ENCODE measurements at places on chromosomes 2 and 18.

DNA sequence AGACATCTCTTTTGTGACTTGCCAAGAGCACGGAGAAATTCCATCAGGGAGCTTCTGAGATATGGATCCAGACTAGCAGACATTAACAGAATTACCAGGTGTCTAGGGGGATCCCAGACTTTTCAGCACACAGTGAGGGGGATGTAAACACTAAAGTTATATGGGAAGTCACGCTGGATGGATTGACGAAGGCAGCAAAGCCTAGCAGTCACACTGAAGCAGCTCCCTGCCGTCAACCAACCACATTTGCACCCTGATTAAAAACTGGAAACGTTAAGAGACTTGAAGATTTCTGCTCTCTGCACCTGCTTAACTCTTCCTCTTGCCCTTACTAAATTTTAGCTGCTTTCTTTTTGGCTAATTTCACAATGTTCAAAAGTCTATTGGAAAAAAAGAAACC, 62.5 kb upstream of the BCL2L11 start:
- no peak for DNase-seq

DNA sequence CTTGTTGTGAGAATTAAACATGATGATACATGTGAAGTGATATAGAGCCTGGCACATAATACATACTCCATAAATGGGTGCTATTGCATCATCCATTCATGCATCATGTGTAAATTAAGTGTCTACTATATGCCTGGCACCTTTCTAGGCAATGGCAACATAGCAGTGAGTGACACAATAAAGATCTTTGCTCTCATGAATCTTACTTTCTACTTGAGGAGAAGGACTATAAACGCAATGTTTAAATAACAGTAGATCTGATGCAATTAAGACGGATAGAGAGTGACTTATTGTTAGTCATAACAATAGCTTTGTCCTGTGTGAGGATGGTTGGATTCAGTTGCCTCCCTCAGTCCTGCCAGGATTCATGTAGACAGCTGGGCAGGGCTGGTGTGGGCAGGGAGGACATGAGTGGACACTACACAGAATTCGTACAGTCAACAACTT, 88.4 kb upstream of the NPAS2 start:
- no peak for DNase-seq

GRCh38 chr2:85741833-85742455, 11.8 kb upstream of the ATOH8 start:
- DNase-seq, result no peak

DNA sequence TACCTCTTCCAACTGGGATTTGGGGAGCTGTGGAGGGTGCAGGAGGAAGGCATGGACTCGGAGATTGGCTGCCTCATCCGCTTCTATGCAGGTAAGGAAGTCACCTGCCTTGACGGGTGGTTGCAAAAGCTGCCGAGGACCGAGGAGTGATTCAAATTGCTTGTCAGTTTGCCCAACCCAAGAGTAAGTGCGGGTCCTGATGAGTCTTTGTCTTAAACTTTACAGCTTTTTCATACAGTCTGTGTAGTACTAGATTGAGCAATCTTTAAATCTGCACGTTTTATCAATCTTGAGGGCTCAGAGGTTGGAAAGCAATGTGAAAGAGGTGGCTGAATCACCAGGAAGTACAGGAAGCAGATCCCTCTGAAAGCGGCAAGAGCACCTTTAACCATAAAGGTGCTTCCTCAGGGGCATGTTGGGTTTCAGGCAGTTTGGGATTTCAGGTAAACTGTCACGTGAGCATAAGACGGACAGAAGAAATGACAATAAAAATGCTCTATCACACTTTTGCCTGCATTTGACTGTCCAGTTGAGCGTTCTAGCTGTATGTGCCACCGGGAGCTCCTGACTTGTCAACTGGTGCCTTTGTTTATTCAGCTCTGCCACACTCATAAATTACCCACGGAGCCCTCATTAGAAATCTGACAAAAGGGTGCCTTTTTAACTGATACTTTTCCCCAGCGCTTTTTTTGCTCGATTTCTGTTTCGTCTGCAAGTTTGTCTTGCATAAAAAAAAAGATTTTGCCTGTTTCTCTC, 2.0 kb downstream of the PHLPP1 start:
- peak; percentile 14 for DNase-seq

- no peak for DNase-seq
Measured at GRCh38 chr2:16813593-16813992, 148.0 kb upstream of the CYRIA start.

DNA sequence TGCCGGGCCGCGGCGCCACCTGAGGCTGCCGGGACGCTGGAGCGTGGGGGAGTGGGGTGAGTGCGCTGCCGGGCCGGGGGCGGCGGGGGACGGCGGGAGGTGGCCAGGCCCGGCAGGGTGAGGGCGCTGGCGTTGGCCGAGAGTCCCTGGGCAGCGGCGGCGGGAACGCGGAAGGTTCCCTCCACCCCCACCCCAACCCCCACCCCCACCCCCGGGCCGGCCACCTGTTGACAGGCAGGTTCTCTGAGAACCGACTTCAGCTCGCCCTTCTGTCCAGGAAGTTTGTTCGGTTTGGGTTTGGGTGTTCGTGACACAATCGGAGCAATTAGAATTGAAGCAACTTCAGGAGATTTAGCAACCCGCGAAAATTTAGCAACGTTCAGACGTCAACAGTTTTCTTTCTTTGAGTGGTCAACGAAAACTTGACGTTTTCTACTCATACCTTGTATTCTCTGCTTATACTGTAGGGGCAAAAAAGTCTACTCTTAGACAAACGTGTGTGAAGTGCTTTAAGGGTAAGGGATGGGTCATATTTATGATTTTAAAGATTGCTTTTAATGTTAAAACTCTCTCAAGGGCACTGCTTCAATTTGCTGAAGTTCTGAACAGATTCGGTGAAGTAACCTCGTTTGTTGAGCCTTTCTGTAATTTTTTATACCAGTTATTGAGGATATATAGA, 9.3 kb downstream of the OTX1 start:
- no peak for DNase-seq

- DNase-seq, result no peak
Measured at GRCh38 chr18:57426187-57426586, 9.0 kb upstream of the ONECUT2 start.

DNA sequence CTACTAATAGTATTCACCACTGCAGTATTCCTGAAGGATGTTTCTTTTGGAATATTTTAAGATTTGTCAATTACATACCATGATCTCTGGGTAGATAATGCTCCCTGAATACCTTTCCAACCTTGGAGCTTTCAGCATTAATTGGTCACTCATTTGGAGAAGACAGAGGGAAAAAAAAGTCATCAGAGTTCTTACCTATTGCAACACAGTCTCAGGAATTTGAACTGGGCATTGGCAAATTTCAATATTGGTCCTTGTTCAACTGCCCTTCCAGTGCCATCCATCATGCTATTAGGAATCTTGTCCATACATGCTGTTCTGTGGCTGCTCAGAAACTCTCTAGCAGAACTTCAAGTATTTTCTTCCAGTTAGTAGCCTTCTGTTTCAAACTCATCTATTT, 83.6 kb upstream of the KCNJ3 start:
- DNase-seq, result no peak

DNA sequence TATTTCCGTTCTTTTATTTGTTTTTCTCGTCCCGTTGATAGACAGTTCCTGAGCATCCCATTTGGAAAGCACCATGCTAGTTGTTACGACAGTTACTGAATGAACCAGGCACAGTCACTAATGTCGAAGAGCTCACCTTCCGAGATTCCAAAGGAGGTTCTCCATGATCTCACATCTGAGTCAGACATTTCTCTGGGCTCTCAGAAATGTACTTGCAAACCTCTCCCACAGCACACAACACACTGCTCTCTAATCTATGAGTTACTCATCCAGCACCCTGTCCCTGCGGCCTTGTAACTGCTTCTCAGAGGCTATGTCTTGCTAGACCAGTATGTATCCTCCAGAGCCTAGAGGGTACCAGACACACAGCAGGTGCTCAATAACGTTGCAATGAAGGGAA, 174.7 kb downstream of the DNER start:
- DNase-seq, result no peak

DNA sequence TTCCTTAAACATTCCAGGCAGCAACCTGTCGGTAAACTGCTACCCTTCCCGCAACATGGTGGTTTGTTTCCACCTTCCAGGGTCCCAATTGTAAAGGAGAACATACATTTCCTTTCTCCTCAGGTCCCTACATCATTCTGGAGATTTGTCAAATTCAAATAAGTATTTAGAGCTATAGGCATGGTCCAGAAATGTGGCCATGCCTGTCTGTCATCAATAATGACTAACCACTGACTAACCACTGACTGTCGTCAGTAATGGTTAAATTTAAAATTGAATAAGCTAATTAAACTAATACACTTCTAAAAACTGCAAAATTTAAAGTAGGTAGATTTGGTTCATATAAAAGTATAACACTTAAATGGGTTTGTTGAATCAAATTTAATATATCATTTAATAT, 984.0 kb upstream of the SLC39A10 start:
- DNase-seq, result no peak

GRCh38 chr2:12903272-12903671, 186.5 kb downstream of the TRIB2 start:
- no peak for DNase-seq

- DNase-seq, result no peak
Measured at GRCh38 chr2:209305026-209305425, 118.8 kb upstream of the MAP2 start.

DNA sequence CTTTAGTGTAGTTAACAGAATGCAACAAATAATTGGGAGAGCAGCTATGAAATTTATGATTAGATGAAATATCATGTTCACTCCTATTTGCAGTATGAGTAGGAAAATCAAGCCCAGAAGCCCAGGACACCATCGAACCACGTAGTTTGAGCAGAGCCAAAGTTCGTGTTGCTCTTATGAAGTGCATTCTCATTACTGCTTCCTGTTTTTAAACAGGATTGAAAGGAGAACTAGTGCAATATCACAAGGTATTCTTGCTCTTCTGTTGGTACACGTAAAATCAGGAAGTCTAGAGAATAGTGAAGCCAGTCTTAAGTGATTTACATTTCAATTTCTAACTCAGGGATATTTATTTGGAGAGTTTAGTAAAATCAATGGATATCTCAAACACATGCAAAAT, 21.1 kb downstream of the ARHGAP15 start:
- no peak for DNase-seq

GRCh38 chr18:31497836-31498573, at the start of gene DSG2:
Gene DSG2, plus strand, starts transcription at chr18:31498177. Its CDS starts 75 bp downstream, at chr18:31498252.
- no peak for DNase-seq

- no peak for DNase-seq
Measured at GRCh38 chr2:57126410-57126809, 920.2 kb upstream of the VRK2 start.

DNA sequence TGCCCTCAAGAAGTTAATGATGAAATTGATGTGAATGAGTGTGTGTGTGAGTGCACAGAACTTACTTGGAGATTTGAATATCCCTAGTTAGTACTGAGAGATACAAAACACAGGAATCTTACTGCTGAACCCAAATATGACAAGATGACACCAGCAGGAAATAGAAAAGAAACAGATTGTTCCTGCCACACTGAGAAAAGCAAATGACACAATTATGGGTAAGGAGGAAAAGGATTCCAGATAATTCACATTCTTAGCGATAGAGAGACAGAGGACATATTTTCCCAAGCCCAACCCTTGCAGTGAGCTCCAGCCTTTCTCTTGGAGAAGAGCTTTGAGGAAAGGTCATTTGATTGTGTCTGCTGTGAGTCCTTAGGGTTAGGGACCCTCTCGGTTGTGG, 105.7 kb upstream of the SMIM21 start:
- DNase-seq, result no peak

DNA sequence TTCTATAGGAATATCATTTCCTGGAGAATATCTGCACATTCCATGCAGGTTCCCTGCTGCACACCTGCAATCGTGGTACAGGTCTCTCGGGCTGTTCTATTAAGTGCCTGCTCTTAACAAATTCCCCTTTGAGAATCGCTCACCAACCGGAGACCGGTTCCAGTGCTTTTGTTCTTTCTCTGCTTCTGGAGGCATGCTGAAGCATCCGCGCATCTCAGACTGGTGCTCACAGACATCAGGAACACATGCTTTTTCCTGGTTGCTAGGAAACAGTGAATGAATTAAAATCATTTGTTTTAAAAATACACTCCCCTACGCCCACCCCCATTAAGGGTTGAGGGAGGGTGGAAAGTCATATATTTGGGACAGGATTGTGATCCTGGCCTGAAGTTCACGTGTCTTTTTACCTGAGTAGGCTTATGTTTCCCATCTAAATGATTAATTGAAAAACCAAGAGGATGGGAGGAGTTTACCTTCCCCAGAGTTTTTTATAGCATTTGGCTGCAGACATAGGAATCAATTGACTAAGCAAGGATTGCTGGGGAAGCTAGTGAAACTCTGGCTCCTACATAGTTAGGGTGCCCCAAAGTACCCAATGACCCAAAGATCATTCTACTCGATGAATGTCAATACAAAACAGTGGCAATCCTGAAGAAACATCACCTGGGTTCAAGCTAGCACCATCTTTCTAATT, at the start of gene C2orf80:
Gene C2orf80 (minus strand): TSS at position 221 of the 694 bp plus-strand sequence. CDS start 3,044 bp downstream, outside the sequence.
- no peak for DNase-seq

DNA sequence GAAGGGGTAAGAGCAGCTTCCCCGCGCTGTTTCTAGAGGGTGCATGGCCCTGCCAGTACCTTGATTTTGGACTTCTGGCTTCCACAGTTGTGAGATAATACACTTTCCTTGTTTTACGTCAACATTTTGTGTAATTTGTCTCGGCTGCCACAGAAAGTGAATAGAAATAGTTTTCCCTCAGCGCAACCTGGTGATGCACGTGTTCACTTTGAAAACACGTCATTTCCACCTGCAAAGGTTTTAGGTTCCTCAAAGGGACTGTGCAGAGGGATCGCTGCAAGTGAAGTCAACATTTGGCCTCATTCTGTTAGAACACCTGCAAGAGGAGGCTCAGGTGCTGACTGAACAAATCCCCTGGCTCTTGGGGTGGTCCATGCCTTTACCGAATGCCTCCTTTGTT, 71.7 kb downstream of the LONRF2 start:
- no peak for DNase-seq

GRCh38 chr2:217054791-217055190, 194.9 kb upstream of the TNP1 start:
- DNase-seq, result no peak

- no peak for DNase-seq
Measured at GRCh38 chr18:2978208-2978607, 34.7 kb downstream of the LPIN2 start.

- DNase-seq, result no peak
Measured at GRCh38 chr2:196336715-196337114, 165.3 kb upstream of the STK17B start.

GRCh38 chr18:70337139-70337972, 48.5 kb downstream of the SOCS6 start:
- DNase-seq, result no peak

DNA sequence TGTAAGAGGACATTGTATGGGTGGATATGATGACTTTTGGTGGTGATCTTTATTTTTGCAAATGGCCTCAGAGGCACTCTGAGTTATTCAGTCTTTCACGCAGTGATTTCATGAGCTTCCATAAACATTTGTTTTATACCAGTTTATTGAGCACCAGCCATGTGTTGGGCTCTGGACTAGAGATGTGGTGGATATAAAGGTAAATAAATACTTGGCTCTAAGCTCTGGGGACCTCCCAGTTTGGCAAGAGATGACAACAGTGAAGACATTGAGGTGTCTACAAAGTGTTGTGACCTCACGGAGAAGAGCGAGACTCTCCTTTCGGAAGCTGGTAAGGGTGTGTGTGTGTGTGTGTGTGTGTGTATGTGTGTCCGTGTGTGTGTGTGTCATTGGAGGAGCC, 146.4 kb downstream of the TANC1 start:
- DNase-seq, result no peak

- no peak for DNase-seq
Measured at GRCh38 chr2:21836261-21836660, 712.5 kb downstream of the TDRD15 start.

GRCh38 chr2:20455076-20455587, 8.3 kb downstream of the RHOB start:
- DNase-seq, result no peak
